ENCODE measurements at places on chromosomes 7 and 10.

DNA sequence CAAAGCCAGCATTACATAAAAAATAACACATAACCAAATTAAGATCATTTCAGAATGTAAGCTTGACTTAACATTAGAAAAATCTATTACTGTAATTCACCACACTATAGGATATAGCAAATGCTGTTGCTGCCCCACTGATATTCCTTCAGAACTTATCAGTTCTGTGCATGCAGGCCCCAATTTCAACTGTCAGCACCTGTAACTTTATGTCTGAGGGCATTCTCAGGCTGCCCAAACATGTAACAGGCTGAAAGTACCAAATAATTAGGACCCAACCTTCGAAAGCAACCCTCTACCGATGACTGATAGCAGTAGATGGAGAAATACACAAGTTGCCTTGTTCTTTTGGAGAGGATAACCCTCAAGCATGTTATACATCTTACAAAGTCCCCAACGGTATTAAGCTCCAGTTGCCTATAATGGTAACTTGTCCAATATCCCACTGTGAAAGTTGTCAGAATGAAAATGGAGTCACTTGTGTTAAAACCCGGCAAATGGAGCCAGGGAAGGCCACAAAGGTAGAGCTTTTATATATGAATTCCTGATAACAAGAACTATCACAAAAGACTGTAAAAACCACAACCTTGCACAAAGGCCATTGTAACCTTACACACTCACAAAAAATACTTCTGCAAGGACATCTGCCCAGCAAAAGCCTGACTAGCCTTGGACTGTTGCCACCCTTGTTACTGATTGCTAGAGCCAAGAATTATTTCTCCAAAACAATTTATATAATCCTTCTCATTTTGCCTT is 66.9 kb upstream of the ZNF746 start:
- DNase-seq: no peak

DNA sequence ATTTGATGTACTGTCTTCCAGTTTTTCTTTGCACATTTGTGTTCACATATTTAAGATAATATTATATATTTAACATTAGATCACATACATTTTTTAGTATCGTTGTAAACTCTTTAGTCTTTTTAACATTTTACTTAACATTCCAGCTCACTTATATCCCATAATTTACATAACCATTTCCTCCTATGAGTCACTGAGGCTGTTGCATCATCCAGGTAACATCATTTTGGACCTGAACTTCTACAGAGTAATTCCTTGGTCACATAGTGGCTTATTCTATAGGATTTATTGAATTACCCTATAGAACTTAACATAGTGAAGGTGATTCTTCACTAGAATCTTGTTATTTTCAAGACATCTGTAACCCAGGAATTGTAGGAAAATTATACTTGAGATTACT is 194.4 kb downstream of the POU6F2 start:
- DNase-seq: no peak

- DNase-seq: peak; percentile 58
These were observed at the start of gene CHN2 for GRCh38 chr7:29194594-29195427. Gene CHN2 (plus strand): TSS chr7:29194775.

GRCh38 chr10:109899356-109900331 is 23.7 kb downstream of the XPNPEP1 start:
- no peak for DNase-seq

DNA sequence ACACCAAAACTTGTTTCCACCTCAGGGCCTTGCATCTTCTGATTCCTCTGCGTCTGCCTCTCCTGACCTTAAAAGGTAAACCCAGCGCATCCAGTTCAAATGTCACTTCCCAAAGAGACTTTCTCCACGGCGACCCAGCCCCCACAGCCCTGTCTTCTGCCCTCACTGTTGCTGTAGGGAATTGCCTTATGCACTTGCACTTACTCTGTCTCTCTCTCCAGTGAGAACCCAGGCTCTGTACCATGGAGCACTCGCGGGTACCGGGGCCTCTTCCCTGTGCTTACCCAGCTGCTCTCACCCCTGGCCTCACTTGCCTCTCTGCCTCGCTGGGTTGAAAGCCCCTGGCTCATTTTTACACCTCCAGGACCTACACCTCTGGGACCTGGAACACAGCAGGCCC is 48.4 kb downstream of the AOC1 start:
- no peak for DNase-seq

- DNase-seq: no peak
These were observed 227.0 kb upstream of the AOAH start for GRCh38 chr7:36951257-36951697.

DNA sequence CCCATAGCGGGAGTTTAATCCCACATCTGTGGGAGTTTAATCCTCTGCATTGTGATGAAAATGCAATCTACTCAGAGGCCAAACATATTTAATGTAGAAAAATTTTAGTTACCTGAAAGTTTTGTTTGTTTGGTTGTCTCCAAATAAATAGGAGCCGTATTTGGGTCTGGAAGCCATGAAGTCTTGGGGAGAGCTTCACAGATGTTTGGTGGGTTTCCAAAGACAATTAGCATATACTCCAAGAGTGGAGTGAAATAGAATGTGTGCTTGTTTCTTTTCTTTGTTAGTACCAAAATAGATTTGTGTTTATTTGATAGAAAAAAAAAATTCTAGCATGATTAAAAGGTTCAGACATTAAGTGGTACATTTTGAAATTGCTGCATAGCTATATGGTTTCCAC is 50.9 kb downstream of the ANK3 start:
- no peak for DNase-seq

GRCh38 chr7:47356261-47356660 is 225.7 kb downstream of the TNS3 start:
- DNase-seq: no peak

DNA sequence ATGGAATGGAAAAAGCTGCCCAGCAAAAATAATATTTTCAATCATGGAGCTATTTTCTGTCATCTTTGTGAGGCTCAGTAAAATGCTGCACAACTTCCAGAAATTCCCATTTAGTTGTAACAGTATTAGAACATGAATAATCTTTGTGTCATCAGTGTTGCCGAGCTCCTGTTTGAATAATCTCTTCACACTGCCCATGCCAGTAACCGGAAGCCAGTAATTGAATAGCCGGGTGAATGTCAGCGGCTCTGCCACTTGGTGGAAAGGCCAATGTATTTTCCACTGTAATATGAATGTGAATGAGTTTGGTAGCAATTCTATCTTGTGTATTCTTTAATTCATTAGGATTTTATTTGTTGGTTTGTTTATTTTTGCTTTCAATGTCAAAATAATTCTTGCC is 172.5 kb upstream of the INSYN2A start:
- DNase-seq: no peak

DNA sequence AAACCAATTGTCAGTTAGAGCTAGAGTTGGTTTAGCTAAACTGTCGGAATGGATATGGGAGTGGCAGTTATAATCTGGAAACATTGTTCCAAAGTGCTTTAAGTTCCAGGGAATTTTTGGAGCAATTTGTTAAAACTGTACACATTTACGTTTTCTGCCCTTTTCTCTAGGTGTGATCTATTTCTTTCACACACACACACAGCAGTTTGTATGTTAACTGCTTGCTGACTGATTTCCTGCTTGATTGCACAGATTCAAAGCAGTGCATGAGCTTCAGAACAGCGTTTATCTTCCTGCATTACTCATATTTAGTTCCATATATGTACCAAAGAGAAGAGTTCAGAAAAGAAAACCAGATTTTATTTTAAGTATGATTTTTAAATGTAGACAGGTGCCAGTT is 57.9 kb downstream of the MGMT start:
- DNase-seq: no peak
